Stimulated activated CD4-positive, alpha-beta T cell treated with anti-CD3 and anti-CD28 coated beads, Interleukin-4, amount 100 ng/mL, for 4 hours (primary cell): ENCODE measurements at places on chromosomes 4 and X.

DNA sequence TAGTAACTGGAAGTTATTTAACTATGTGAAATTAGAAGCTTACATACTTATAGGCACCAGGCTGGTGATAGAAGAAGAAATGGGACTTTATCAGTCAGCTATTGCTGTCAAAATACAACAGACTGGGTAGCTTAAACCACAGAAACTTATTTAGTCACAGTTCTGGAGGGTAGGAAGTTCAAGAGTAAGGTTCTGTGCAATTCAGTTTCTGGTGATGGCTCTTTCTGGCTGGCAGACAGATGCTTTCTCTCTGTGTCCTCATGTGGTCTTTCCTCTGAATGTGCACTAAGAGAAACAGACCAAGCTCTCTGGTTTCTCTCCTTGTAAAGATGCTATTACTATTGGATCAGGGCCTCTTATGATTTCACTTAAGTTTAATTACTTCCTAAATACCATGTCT is 92.1 kb upstream of the ANKRD50 start:
- DNase-seq: no peak

GRCh38 chrX:2487366-2487765 is 13.4 kb downstream of the DHRSX start:
- DNase-seq: no peak

GRCh38 chr4:55781812-55782211 is 37.8 kb upstream of the EXOC1L start:
- DNase-seq: no peak

DNA sequence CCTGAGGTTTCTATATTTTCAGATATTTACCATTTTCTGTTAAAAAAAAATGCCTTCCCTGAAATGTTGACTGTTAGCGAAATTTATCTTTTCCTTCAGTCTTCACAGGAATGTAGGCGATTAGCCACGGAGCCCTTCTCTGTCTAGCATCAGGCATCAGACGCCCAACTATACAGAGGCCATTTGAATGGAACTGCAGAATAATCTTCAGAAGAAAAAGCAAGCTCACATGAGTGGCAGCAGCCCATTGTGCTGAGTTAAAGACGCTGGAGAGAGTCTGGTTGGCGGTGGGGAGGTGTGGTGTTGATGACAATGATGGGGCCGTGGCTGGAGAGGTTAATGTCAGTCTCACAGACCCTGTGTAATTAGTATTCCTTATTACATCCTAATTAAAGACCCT is 196.8 kb upstream of the LEF1 start:
- DNase-seq: no peak

DNA sequence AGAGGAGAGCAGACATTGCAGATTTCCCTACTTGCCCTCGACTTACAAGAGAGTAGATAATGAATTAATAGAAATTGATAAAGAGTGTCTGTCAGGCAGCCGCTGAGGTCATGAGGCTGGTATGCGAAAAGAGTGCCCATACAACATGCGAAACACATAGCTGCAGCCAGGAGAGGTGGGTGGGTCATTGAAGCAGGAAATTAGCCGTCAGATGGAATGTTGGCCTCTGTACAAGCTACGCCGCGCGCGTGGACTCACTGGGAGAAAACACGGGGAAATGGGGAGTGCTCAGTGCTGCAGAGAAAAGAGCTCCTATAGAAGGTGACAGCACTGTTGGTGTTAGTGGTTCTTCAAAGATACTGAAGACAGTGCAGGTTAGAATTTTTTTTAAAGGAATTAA is 125.1 kb downstream of the RAPGEF2 start:
- no peak for DNase-seq

DNA sequence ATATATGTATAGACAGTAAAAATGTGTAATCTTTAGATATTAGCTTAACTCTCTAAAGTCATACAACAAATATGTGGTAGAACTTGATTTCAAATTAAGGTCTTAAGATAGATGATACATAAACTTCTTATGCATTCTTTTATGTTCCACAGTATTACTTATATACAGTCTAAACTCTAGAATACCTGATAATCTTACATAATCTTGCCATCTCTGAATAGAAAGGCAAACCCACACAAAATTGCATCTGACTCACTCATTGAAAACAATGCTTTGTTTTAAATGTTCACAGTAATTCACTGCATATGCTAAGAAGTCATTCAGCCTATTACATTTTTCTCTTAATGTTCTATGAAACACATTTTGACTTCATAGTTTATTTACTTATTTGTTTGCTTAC is 10.1 kb downstream of the SULT1B1 start:
- DNase-seq: no peak

GRCh38 chrX:15854080-15854655 is 445 bp downstream of the AP1S2 start:
- DNase-seq: peak; percentile 22
